Left lung (tissue), 14 donors: ENCODE measurements at places on chromosomes 11 and 22. TPM values are rescaled to one million over a fixed set of nuclear protein-coding genes. Genes with fewer than 3 reads are reported as not detected.

DNA sequence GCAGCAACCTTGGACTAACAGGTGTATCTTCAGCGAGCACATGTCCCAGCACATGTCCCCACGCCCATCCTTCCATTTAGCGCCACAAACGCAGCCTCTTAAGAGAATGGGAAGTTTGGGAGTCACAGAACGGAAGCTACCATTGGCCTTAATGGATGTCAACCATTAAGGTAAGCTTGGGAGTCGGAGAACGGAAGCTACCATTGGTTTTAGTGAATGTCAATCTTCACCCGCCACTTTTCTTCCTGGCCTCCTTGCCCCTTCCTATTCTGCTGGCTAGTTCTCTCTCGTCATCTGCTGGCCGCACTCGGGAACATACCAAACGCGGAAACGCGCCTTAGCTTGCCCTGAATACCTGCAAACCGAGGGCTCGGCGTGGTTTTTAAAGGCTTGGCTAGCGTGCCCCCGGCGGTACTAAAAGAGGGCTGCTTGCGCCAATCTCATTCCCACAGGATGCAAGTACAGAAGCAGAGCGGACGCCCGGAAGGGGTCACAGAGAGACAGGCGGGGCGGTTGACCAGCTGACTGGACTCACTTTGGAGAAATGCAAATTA lies 24.3 kb downstream of the GLYATL1 start:
- DNase-seq = peak; percentile 19
- H3K27ac ChIP-seq = no peak overlapping the region
- H3K4me3 ChIP-seq = no peak overlapping the region
- no peaks in the 10 kb centered on the region for H3K36me3 ChIP-seq

The SLC16A8 gene
- polyA plus RNA-seq = 1.6 TPM

- H3K27ac ChIP-seq = no peak overlapping the region
- H3K4me3 ChIP-seq = no peak overlapping the region
- no peak for DNase-seq
- H3K27me3 ChIP-seq = no peaks in the 10 kb centered on the region
- H3K4me1 ChIP-seq = no peaks in the 10 kb centered on the region
- no peaks in the 10 kb centered on the region for H3K36me3 ChIP-seq
Measured at GRCh38 chr22:47450876-47451475, 688.5 kb downstream of the TBC1D22A start.

The TYR gene
- not detected for polyA plus RNA-seq

The MEI1 gene
- 3.0 TPM for polyA plus RNA-seq

- H3K27ac ChIP-seq = no peak overlapping the region
- no peaks in the 10 kb centered on the region for H3K4me1 ChIP-seq
- no peaks in the 10 kb centered on the region for H3K36me3 ChIP-seq
- peaks cover 17% of the 10 kb centered on the region for H3K27me3 ChIP-seq
Measured at GRCh38 chr11:67700141-67700540, 25.7 kb upstream of the ALDH3B2 start.

GRCh38 chr11:44729713-44730112 lies 3.0 kb downstream of the TSPAN18 start:
- H3K4me1 ChIP-seq = no peaks in the 10 kb centered on the region
- no peak for DNase-seq
- H3K27me3 ChIP-seq = peaks cover 6% of the 10 kb centered on the region
- H3K27ac ChIP-seq = peak overlapping the region; percentile 48
- H3K36me3 ChIP-seq = no peaks in the 10 kb centered on the region
- H3K4me3 ChIP-seq = no peak overlapping the region

The APOL4 gene
- polyA plus RNA-seq = 9.8 TPM

DNA sequence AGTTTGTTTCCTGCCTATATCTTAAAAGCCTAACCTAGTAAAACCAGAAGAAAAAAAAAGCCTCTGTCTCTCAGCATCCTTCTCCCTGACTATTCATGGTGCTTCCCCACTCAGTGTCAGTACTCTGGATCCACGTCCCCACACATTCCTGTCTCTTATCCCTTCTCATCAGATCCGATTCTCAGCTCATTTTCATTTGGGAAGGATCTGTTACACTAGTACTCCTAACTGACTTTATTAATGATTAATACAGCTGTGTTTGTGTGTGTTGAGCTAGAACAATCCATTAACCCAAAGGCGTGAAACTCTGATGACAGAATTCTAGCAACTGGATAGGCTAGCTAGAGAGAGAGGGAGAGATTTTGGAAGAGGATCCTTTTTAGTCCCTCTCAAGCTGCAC lies 1.5 kb downstream of the PRRG4 start:
- H3K27ac ChIP-seq = no peak overlapping the region
- H3K36me3 ChIP-seq = peaks cover 6% of the 10 kb centered on the region
- no peak for DNase-seq
- H3K4me3 ChIP-seq = no peak overlapping the region
- peaks cover 3% of the 10 kb centered on the region for H3K27me3 ChIP-seq
- H3K4me1 ChIP-seq = peaks cover 22% of the 10 kb centered on the region

The TRIM6 gene
- 7.0 TPM for polyA plus RNA-seq
